ENCODE measurements at places on chromosomes 3 and 15.

GRCh38 chr3:95254061-95254460 is 1191.2 kb downstream of the NSUN3 start:
- no peak for DNase-seq

- peak; percentile 27 for DNase-seq
These were observed 125.6 kb downstream of the ETFA start for GRCh38 chr15:76185716-76186115.

GRCh38 chr3:127541320-127541719 is 49.2 kb downstream of the TPRA1 start:
- DNase-seq: no peak

DNA sequence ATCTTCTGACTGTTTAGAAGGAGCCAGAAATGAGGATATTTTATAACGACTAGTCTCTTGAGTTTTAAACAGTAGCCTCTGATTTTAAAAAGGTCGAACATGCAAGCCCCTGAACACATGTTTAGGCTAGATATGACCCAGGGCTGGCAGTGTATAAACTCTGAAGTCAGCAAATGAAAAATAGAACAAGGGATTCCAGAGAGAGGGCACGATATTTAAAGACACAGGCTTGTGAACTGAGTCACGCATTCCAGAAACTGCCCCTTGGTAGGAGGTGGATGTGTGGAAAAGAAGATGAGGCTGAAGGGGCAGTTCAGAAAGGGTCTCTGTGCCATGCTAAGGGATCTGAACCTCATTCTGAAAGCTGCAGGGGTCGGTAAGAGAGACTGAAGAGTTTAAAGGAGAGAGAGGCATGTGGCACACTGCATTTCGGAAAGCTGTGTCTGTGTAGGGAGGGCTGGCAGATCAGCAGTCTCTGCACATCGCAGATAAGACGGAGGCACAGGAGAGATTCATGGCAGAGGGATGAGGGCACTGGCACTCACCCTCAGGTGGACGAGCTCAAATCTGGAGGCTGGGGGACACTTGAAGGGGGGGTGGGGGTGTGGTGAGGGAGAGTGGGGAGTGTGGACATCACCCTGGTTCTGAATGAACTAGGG is 22.1 kb downstream of the ST8SIA2 start:
- DNase-seq: no peak

GRCh38 chr15:57586661-57587424 is 4.9 kb upstream of the MYZAP start:
- DNase-seq: peak; percentile 73

- no peak for DNase-seq
These were observed 125.4 kb upstream of the RAD18 start for GRCh38 chr3:9088441-9089353.

- DNase-seq: no peak
These were observed 915.2 kb downstream of the NSUN3 start for GRCh38 chr3:94978084-94978483.

- no peak for DNase-seq
These were observed 777.7 kb downstream of the GBE1 start for GRCh38 chr3:80983753-80984152.

- no peak for DNase-seq
These were observed 288.7 kb downstream of the WDR72 start for GRCh38 chr15:53470743-53471142.

DNA sequence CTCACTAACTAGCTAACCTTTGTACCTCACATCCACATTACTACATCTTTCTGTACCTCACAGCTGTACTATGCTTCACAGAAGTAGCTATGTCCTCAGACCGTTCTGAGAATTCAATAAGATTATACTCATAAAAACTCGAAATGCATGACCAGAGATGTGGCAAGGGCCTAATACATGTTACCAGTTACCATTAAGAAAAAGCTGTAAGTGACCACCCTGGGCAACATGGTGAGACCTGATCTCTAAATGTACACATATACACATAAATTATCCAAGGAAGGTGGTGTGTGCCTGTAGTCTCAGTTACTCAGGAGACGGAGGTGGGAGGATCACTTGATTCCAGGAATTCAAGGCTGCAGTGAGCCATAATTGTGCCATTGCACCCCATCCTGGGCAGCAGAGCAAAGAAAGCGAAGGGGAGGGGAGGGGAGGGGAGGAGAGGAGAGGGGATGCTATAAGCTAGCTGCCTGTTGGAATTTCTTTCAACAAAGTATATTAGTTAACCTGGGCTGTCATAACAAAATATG is 482.6 kb upstream of the ZNF717 start:
- no peak for DNase-seq

GRCh38 chr15:35724626-35725025 is 178.7 kb upstream of the DPH6 start:
- DNase-seq: no peak

DNA sequence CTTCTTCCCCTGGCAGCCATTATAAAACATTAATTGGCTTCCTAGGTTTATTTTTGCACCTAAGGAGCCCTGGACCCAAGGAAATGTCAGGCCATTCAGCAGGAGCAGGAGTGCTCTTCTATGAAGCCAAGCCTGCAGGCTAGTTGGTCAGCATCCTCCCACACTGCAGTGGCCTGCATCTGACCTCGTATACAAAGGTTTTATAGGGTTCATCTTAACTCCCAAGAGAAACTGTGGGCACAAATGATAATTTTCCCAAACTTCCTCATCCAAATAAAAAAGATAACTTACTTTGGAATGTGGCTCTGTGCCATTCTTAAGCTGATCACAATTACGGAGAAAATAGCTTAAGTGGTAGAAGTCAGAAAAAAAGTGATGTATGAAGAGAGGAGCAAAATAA is 19.4 kb downstream of the PLSCR1 start:
- no peak for DNase-seq

GRCh38 chr3:150504483-150504882 is 41.8 kb downstream of the SERP1 start:
- DNase-seq: no peak

Data from inflammatory macrophage treated with lipopolysaccharide for 4 hours (primary cell).